Endothelial cell (in vitro differentiated cells): ENCODE measurements at places on chromosomes 5 and 9.

- DNase-seq, result no peak
Observed at GRCh38 chr5:167950126-167950721, 341.2 kb upstream of the WWC1 start.

DNA sequence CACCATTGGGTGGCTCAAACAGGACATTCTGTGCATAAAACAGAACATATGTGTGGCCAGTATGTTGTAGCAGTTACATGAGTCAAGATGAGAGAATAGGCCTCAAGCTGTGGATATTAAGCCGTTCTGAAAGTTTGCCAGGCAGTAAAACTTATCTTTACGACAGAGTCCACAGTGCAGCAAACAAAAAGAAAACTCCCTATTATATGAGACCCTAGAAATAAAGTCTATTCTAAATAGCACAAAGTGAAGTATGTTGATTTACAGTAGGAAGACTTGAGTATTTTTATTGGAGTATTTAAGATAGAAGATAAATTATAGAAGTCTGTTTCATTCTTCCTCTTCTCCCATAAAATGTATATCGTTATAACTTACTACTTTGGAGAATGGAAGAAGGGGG is 271.5 kb downstream of the ADGRV1 start:
- DNase-seq, result no peak

GRCh38 chr9:136052472-136052880 is 42.6 kb downstream of the NACC2 start:
- no peak for DNase-seq

DNA sequence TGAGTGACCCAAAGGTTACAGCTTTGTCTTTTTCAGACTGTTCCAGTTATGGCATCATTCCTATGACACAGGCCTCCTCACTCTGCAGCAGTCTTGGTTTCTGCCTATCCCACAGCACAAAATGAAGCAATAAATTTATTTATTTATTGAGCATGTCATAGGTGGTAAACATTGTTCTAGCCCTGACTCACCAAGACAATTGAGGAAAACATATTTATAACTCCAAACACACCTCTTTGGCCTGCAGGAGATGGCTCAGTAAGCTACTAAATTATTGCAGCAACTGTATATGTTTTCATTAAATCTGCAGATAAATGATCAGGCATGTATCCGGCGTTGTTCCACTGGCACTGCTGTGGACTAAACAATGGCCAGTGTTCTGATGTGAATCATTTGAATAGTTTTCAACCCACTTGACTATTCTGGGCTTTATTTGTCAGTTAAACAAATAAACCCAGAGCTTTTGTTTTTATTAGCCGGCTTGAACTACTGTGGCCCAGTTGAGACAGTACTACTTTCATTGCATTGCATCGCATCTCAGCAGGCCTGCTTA is 83.2 kb downstream of the FOXD1 start:
- DNase-seq, result no peak

GRCh38 chr9:69171049-69171448 is 3.0 kb upstream of the TJP2 start:
- DNase-seq, result no peak

GRCh38 chr9:130476151-130476730 is 31.5 kb downstream of the ASS1 start:
- DNase-seq, result no peak

- DNase-seq, result no peak
Observed at GRCh38 chr5:149645236-149645635, 63.9 kb downstream of the ARHGEF37 start.

DNA sequence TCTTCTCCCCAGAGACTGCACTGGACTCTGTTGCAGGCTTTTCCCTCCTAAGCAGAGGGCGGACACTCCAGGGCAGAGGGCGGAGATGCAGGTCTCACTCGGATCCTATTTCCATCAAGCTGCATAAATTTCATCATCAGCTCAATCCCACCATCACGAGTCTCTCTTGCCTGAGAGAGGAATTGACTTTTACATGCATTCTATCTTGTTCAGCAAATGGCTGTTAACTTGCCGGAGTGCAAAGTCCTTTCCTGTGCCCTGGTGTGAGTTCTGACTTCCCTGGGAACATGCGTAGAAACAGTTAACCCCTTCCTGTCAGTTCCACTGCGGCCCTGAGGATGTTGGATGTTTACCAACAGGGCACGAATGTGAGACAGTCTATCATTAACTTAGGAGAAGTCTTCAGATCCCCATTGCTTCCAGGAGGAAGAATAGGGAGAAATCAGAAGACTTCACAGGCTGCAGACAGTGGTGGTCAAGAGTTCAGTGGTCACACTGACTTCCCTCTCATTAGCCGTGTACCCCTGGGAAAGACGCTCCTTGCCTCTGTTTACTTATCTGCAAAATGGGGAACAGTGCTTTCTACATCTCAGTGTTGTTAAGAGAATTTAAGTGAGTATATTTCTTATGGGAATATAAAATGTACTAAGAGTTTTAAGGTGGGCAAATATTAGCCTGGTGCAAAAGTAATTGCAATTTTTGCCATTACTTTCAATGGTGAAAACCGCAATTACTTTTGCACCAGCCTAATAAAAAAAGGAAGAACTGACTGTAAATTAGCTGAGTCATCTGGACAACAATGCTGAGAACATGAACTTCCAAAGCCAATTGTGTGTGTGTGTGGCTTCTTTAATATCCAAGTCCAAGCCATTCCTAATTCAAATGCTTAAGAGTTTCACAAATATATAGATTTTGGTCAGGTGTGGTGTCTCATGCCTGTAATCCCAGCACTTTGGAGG is 248.0 kb downstream of the DRD1 start:
- DNase-seq, result peak; percentile 9

DNA sequence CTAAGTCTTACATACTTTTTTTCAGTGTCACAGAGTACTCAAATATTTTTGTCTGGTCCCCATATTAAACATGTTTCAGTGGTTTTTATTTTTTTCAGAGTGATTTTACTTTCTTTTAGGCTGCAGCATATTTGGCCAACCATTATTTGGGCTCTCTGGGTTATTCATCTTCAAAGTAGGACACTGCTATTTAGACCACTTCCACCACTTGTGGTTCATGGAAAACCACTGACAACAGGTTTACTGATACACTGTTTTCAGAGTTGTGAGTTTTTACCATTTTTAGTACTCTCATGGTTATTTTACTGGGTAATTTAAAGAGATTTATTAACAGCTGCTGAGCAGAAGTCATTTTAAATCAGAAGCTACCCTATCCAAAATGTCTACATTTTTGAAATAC is 437.6 kb downstream of the KIAA0825 start:
- DNase-seq, result no peak

- DNase-seq, result no peak
Observed at GRCh38 chr5:68343421-68343826, 127.9 kb downstream of the PIK3R1 start.

DNA sequence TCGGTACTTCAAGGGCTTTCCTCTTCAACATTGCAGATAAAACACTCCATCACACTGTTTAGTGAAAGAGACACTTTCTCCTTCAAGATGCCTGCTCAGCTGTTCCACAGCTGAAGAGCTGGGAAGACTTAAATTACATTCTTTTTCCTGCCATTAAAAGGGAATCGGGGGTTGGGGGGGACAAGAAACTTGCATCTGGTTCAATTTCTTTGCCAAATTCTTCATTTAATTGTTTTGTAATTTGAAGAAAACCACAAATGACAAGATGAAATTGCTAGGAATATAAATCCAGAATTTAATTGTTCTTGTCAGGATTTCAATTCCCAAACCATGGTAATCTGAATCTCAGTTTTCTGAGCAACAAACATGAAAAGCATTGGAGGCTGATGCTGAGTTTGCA is 478.3 kb downstream of the EBF1 start:
- DNase-seq, result no peak

DNA sequence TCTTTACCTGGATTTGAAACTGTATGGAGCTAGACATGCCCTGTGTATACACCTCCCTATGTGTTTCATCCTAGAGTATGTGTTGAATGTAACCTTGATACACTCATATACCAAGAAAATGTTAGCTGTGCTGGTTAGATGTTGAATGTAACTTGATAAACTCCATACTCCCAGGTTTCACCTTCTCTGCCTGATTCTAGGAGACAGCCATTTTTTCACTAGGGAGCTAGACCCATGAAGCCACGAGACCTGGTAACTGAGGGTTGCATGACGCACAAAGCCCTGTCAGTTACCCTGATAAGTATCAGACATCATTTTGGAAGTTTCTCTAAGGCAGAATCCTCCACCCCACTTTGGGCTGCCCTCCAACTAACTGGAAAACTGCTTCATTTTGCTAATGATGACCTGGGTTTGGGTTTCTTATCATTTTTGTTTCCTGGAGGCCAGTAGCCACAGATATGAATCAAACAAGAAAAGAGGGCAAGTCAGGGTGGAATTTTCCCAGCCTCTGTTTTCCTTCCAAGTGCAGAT is 478.5 kb upstream of the KIF2A start:
- DNase-seq, result no peak

DNA sequence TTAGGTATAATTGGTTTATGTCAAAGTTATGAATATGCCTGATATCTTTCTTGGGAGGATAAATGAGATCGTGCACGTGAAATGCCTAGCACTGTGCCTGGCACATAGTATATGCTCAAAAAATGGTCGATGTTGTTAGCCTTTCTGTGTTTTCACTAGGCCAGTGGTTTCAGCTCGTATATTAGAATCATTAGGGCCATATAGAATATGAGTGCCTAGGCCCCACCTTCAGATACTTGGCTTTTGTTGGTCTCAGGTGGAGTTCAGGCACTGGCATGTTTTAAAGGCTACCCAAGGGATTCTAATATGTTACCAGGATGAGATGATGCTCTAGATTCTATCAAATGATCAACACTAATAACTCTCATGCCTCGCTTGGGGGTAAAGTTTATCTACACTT is 56.8 kb downstream of the ELL2 start:
- DNase-seq, result no peak

DNA sequence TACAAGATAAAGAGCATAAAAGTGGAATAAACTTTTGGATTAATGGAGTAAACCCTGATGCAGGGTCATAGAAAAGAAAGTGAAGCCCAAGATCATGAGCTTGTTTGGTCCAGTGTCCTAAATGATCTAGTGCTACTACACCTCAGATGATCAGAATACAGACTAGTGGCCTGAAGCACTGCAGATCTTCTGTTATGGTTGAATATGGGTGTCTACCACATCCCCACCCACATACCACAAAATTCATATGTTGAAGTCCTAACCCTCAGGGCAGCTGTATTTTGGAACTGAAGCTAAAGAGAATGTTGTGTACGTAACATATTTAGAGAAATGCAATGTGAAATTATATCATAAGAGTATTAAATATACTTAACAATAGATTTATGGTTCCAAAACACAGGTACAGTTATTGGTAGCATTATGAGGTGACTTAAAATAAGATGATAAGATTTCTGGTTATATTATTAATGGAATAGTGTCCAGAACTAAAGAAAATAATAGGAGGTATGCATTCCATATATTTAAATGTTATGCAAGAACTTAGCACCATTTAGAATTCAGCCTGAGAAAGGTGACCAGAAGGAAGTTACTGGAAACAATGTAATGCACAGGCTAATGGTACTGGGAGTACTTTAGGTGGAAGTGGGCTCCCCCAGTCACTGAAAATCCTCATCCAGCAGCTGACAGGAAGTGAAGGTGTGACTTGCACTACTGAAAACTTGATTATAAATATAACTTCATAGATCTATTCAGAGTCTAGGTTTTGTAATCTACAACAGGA is 1155.1 kb downstream of the TAF11L14 start:
- DNase-seq, result no peak

DNA sequence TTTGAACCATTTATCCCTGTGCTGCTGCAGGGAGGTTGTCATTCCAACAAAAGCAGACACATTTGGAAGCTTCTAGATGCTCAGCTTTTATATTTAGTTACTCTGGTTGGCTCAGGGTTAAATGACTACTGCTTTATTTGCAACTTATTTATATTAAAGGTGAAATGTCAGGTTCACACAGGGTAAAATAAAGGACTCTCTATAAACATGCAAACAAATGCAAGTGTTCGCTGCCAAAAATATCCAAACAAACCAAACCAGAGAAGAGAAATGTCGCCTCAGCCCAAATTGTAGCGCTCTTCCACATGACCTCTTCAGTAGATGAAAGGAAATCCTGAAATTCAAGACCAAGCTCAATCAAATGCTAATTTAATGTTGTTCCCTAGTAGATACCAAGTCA is 57.0 kb upstream of the LIFR start:
- DNase-seq, result no peak

GRCh38 chr9:34045903-34046302 is 2.8 kb downstream of the UBAP2 start:
- DNase-seq, result no peak

GRCh38 chr5:42377496-42377895 is 45.7 kb upstream of the GHR start:
- DNase-seq, result no peak

- no peak for DNase-seq
Observed at GRCh38 chr5:113607361-113607760, 93.9 kb downstream of the YTHDC2 start.

GRCh38 chr5:100821751-100822150 is 81.3 kb downstream of the ST8SIA4 start:
- no peak for DNase-seq

- no peak for DNase-seq
Observed at GRCh38 chr9:32395510-32396216, 11.2 kb downstream of the ACO1 start.

DNA sequence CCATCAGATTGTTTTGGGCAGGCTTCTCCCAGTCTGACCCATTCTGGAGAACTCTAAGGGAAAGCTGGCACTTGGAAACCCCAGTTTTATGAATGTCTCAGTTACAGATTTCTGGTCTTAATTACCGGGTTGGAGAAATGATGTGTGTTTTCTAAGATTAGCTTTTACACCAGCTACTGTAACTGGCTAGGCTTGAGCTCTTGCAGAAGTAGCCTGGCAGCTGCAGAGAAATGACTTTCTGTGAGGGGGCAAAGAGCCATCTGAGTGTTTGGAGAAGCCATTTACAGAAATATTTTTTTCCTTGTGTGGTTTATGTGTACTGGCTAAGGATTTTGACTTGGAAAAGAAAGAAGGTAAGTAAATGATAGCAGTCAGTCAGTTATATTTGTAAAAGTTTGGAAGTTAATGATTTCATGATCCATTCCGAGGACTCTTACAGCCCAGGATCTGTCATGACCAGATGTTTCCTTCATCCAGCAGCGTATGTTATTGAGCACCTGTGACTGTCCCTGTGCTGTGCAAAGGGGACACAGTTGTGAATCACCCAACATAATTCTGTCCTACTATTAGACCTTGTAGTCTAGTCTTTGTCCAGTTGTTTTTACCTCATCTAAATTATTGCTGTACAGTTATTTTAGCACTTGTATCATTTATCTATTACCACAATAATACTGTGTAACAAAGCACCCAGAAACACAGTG is 53.7 kb upstream of the GDNF start:
- DNase-seq, result no peak

DNA sequence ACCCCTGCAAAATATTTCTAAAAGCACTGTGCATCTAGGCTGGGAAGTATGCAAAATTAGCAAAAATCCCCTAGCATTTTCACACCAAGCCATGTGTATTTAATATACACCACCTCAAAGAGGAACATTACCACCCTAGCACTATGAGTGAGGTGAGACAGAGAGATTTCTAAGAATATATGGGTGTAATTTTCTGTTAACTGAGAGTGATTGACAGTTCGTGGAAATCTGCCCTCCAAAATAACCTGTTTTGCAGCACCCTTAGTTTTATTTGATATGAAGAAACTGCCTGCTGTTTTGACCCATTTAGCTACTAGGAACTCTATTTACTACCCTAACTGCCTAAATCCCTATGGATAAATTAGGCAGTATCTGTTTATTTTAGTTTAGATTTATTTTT is 64.2 kb upstream of the CDKN2B start:
- DNase-seq, result no peak
